ENCODE measurements at places on chromosomes 16 and 17.
A peak's percentile ranks its signal among the peaks of the same experiment; 100 is the strongest.

GRCh38 chr16:8530752-8531384 lies 59.4 kb downstream of the TMEM114 start:
- no peak for DNase-seq

- DNase-seq = no peak
These were observed 711.2 kb downstream of the MAF start for GRCh38 chr16:78889346-78889745.

- no peak for DNase-seq
These were observed 268.5 kb downstream of the RBFOX1 start for GRCh38 chr16:7601100-7601499.

DNA sequence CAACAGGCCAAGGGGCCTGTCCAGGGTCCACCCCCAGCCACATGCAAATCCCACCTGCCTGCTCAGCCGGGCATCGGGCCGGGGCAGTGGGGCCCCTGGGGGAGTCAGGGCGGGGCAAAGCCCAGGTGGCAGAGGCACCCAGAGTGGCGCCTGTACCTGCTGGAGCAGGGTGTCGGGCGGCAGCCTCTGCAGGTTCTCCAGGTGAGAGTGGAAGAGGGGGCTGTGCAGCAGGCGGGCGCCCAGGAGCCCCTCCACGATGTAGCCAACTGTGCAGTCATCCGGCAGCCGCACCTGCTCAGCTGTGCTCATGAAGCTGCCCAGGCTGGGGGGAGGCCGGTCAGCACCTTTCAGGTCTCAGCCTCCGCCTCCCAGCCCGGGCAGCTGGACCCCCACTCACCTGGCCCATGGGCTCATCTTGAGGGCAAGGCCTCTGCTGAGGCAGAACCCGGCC lies 2.1 kb downstream of the RFNG start:
- DNase-seq = no peak

DNA sequence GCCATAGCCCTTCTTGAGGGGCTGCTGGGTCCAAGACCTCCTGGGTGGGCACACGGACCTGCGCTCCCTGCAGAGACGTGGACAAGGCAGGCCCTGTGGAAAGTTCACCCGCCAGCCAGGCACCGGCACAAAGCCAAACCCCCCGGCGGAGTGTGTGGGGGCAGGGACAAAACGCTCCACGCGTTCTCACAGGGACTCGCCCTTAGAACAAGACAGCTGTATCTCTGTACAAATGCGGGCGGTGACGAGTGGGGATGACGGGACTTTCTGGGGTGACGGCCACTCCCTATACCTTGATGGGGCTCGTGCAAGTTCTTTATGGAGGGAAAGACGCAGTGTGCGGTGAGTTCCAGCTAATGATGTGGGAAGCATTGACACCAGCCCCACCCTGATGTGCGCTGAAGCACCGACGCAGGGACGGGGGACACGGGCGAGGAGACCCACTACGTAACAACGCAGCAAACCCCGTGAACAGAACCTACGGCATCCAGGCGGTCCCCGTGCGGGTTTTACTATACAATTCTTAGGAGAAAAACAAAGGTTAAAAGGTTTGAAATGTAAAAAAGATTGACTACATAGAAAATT lies 49.4 kb downstream of the LMF1 start:
- no peak for DNase-seq

DNA sequence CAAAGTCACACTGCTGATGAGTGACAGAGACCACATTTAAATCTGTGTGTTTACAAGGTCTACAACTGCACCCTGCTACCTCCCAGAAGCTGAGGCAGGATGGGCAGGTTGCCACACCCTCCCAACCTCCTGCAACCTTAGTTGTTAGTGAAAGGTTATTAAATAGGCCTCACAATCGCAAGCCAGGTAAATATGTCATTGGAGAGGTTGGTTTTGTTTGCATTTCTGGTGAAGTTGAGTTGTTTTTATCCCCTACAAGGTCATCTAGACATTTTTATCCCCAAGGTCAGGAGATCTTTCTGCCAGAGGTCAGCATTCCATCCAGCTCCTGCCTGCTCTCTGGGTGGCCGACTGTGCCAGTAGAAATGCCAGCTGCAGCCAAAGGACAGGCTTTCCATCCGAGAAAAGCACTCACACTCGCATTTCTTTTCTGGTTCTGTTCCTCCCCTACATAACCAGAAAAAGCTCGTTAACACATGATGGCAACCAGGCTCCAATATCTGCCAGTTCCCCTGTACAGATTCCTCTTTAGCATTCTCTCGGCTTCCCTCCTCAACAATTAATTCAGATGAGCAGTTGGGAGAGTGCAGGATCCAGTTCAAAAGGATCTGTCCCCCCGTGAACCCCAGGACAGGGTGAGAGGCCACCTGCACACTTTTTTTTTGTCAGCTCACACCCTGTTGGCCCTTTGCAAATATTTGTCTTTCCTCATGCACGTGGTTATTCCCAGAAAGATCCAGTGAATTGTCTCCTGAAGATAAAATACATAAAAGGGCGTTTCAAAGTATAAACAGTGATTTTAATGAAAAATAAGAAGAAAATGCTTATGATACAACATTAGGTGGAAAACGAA lies 562.8 kb downstream of the MAF start:
- no peak for DNase-seq

DNA sequence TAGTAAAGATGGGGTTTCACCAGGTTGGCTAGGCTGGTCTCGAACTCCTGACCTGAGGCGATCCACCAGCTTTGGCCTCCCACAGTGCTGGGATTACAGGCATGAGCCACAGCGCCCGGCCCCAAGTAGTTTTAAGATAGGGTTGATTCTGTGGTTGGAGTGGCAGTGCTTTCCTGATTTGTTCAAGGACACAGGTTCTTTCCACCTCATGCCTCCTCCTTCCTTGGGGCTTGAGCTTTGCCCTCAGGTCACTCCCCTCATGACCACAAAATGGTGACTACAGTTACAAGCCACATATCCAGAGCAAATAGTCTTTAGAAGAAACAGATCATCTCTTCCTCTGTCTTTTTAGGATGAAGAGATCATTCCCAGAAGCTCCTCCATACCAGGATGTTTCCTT lies 25.3 kb upstream of the SMURF2 start:
- DNase-seq = no peak

DNA sequence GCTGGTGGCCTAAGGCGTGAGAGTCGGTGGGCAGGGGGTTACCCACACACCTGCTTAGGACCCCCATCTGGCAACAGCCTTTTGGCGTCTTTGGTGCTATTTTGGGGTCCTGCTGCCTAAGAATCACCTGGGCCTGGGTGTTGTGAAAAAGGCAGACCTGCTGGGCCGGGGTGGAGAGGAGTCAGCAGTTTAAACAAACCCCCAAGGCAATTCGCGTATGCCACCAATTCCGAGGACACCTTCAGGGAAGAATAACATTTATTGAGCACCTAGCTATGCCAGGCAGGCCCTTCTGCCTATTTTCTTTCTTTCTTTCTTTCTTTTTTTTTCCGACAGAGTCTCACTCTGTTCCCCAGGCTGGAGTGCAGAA lies 53.9 kb upstream of the TOB1 start:
- DNase-seq = no peak

DNA sequence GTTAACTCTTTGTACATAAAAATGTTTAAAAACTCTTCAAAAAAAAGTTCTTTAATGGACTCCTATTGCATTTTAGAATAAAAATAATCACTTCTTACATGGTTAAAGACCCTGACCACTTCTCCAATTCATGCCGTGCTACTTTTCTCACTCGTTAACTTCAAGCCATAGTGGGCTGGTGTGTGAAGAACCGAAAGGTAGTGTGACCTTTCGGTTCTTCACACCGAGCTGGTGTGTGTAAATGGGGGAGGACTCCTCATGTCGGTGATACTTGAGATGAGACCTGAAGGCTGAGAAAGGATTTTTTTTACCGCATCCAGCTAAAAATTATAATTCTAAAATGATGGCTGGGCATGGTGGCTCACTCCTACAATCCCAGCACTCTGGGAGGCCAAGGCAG lies 22.1 kb downstream of the RFFL start:
- DNase-seq = no peak

GRCh38 chr16:27313422-27314160 lies at the start of gene IL4R:
Gene IL4R (plus strand): TSS chr16:27313974. CDS start chr16:27340204, 26,230 bp downstream.
- DNase-seq = no peak

DNA sequence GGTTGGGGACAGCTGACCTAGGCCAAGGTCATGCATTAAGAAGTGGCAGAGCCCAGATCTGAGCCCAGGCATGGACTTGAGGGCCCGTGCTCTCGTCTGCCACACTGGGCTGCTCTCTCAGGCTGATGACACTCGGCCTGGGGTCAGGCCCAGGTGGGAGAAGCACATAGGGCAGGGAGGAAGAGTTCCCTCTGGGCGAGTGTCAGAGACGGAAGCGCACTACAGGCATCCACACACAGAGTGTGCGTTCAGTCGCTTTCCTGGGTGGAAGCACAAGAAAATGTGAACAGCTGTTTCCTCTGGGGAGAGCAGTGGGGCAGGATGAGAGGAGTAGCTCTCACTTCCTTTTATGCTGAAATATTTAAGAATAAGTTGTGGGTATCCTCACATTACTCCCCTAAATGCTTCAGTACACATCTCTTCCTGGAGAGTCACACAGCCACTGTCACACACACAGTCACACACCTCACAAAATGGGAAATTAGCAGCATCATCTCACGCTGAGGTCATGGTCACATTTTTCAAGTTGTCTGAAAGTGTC lies 59.7 kb downstream of the B9D1 start:
- DNase-seq = no peak

DNA sequence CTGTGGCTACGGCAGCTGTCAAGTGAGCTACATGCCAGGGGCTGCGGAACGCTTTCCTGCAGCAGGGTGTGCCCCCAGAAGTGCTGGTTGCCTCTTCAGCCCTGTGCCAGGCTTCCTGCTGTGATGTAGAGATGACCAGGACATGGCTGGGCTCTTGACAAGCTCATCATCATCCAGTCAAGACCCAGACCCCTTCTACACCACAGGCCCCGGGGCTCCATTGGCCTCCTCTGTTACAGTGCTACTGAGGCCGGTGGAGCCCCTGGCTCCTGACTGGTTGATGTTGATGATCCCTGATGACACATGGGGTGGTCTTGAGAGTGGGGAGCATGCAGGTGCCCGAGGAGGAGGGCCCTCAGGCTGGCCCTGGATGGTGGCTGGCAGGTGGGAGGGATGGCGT lies 50.1 kb downstream of the B9D1 start:
- no peak for DNase-seq

DNA sequence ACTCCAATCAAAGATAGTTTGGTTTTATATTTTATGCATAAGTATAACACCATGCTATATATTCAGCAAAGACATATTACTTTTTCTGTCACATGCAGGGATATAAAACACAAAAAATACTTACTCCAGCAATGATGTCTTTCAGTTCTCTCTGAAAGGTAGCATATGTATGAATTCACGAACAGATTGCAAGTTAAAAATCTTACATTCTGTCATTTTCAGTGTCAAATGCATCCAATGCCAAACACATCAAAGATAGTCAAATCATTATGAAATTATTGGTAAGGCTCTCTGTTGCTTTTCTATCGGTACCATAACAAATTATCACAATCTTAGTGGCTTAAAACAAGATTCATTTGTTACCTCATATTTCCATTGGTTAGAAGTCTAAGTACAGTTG lies 492.0 kb upstream of the KIF2B start:
- no peak for DNase-seq

DNA sequence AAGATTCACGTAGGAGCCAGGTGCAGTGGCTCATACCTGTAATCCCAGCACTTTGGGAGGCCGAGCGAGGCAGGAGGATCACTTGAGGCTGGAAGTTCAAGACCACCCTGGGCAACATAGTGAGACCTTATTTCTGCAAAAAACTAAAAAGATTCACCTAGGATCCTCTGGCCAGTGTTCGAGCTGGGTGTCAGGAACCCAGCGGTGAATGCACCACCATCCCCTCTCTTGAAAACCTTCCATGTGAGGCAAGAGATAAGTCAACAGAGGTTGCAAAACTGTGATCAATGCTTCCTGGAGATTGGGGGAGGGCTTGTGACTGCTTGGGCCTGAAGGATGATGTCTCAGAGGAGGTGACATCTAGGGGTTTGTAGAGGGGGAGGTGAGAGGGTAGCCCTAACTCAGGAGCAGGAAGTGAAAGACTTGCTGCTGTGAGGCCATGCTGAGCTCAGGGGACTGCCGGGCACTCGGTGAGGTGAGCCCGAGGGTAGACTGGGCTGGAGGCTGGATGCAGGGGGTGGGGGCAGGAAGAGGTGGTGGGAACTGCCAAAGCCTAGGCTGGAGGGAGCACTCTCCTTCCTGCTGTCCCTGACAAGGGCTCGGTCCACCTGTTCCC lies 11.7 kb downstream of the GJD3 start:
- DNase-seq = no peak

- peak; percentile 82 for DNase-seq
These were observed 8.3 kb downstream of the HS3ST3B1 start for GRCh38 chr17:14308965-14309879.

DNA sequence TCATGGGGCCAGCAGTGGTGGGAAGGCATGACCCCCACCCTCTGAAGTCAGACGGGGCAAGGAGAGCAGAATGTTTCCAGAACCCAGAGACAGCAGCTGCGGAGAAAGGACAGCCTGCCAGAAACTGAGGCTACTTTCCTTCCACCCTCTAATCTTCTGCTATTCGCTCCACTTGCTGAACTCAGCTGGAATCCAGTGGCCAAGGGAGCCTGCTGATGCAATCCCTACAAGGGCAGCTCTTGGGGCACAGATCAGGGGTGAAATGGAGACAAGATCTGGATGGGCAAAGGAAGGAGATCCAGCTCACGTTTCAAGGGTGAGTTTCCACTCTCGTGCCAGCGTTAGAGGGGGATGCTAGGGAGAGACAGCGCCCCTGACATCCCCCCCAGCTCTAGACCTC lies 479.1 kb downstream of the SLC39A11 start:
- DNase-seq = no peak

DNA sequence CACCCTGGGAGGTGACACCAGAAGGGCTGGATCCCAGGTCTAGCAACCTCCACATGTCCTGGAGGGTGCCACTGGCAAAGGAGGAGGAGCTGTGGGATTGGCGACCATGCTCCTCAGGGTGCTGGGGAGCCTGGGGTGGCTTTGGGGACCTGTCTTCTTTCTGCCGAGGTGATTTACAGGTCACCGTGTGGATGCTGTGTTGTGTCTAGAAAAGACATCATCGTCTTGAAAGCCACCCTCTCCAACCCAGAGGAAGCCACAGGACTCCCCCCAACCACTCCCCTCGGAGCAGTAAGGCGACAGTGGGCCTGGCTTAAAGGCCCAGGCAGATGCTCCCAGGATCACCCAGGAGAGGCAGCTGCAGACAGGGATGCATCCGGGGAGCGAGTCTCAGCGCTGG lies 29.7 kb upstream of the FASN start:
- DNase-seq = no peak

- DNase-seq = no peak
These were observed 23.0 kb upstream of the PLCG2 start for GRCh38 chr16:81755915-81756614.

All from stimulated activated CD4-positive, alpha-beta T cell treated with anti-CD3 and anti-CD28 coated beads, Interleukin-1b, Interleukin-23, amount 100 ng/mL, for 1 hour (primary cell).